ENCODE measurements at places on chromosomes 7 and 10.

DNA sequence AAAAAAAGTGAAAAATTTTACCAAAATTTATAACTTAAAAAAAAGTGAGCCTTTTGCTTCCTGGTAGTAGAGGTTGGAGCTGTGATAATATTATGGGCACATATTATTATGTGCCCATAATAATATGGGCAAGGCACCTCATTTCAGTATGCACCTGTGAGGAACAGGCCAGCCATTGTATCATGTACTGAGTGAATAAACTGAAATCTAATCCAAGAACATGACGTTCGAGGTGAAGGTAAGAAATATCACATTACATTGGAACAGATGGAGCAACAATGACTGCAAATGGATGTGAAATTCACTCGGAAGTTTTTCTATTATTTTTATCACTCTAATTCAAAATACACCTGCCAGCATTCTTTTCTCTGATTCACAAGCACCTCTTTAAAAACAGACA is 216.0 kb downstream of the KLF6 start:
- DNase-seq: no peak

DNA sequence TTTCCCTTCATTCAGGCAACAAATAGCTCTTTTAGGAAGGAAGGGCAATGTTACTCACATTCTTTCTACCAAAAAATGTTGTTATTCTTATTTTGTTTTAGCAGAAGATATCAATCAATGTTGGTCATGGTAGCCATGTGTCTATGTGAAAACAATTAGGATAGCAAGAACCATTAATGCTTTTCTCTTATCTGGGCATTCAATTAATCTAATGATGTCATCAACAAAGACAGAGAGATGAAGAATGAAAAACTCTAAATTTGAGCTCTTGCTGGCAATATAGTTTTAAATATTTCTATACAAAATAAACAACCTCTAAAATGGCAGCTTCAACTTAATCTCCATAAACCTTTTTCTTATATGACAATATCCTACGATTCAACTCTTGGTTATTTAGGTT is 353.7 kb upstream of the ANKRD30A start:
- no peak for DNase-seq

DNA sequence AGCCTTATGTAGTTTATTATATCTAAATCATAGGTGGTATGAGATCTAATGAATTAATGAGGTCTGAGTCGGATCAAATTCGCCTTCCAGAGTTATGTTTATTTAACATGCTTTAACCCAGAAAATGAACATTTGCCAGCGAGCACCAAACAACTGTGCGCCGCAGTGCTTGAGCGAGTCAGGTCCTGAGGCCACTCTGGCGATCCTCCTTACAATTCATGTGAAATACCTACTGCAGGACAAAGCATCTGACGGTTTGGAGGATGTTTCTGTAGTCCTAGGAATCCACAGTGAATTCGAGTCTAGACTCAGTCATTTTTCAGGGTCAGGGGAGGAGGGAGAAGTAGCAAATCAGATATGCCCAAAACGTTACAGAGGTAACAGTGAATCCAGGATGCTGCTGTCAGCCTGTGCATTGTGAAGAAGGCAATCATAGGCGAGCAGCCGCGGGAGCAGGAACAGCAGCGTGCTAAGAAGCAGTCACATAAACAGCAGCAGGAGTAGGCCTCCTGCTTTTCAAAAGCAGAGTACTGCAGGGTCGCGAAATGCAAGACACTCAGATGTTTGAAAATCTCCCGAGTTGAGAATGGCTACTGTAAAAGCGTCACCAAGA is 120.2 kb downstream of the CACNB2 start:
- no peak for DNase-seq

DNA sequence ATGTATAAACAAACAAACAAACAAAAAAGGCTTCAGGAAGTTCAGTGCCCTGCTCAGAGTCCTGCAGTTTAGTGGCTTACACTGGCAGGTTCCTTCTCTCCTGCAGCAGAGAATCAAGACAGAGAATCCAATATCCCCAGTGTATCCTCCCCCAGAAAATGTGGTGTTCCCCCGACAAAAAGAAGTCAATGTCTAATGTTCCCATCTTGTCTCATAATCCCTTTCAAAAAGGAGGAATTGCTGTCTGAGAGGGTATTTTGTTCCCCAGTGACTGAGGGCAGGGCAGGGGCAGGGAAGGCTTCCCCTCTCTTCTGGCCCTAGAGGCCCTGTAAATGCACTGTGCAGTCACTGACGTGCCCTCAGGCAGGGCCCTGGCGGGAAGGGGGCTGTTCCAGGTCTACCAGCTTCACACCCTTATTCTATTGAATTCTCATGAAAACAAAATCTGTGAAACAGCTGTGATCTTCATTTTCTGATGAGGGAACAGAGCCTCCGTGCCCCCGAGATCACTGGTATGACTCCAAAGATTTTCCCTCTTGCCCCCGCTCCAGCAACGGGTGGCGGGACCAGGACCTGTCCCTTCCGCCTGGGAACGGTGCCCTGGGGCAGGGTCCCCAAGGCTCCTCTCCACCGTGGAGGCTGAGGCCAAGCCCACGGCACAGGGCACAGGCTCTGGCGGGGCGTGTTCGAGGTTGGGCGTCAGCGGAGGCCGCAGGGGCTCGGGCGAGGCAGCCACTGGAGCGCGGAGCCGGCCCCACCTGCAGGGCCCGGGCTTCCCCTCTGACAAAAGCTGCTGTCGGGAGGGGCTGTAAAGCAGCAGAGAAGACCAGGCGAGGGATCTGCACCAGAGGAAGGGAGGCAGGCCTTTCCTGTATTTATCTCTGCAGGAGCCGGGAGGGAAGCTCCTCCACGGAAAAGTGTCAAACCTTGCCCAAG is 13.4 kb upstream of the WDFY4 start:
- no peak for DNase-seq

DNA sequence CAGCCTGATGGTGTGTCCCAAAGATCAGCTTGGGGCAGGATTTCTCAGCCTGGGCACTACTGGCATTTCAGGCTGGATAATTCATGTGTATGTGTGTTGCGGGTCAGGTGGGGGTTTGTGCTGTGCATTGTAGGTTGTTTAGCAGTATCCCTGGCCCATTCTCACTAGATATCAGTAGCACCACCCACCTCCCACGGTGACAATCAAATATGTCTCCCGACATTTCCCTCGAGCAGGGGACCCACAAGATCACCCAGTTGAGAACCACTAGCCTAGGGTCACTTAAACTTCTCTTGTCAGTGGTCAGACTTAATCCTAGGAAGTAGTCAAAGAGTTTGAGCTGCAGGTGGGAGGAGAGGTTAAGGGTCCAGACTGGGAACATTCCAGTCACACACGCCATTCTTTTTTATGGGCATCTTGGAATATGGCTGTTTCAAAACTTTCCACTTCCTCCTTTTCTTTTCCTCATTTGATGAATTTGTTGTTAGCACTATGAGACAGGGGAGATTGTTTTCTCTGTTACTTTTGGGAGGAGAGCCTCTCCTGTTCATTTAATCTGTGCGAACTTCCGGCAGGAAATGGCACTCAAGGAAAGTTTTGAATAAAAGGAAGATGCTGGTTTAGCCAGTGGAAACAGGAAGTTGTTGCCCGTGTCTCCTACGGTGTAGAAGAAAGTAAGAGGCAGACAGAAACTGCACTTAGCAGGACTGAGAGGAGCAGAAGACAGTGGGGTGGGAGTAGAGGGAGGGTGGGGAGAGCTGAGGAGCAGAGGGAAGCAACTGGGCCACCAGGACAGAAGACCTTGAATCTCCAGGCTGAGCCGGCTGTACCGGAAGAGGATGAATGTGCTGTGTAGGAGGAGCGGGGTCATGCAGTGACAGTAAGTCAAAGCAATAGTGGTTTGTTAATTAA is 17.6 kb upstream of the EXOC6 start:
- no peak for DNase-seq

DNA sequence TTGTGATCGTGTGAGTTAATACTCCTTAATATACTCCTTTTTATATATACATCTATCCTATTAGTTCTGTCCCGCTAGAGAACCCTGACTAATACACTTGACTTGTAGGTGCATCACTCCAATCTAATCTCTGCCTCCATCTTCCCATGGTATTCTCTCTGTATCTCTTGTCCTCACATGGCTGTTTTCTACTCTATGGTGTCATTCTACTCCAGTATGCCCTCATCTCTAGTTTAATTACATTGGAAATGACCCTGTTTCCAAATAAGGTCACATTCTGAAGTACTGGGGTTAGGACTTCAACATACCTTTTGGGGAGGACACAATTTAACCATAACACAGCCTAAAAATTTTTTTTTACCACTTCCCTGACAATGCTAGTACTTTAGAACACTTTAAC is 25.8 kb upstream of the TNKS2 start:
- no peak for DNase-seq

DNA sequence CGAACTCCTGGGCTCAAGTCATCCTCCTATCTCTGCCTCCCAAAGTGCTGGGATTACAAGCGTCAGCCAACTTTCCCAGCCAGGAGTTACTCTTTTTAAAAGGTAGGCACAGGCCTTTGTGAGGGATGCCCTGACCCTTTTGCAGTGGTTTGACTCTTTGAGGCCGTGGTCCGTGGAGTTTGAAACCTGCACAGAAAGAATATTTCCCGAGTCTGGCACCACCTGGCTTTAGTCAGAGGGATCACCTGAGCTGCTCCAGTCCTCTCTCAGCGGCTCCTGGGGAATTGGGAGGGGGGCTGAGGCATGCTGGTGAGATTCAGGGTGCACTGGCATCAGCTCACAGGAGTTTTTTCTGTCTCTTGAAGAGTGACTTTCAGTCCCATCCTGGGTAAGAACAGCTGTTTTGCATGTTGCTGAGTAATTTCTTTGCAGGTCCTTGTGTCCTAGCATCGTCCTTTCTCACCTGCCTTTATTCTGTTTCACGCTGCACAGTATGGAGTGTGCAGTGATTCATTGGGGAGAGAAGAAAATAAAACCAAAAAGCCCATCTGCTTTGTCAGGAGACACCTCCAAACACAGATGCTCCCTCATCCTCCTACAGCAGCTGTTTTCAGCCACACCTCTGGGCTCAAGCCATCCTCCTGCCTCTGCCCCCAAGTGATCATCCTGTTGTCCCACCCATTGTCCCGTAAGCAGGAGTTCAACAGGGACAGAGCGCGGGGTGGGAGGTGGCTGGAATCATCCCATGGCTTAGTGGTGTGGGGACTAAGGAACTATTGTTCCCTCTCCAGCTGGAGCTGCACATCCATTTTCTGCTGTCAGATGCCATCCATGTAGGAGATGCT is 284.7 kb downstream of the CAMK1D start:
- no peak for DNase-seq

Data from type B pancreatic cell (in vitro differentiated cells).